ENCODE measurements at places on chromosomes 12 and 14.

- DNase-seq = peak; percentile 19
Measured at GRCh38 chr12:101414533-101415119, 7.1 kb upstream of the ARL1 start.

DNA sequence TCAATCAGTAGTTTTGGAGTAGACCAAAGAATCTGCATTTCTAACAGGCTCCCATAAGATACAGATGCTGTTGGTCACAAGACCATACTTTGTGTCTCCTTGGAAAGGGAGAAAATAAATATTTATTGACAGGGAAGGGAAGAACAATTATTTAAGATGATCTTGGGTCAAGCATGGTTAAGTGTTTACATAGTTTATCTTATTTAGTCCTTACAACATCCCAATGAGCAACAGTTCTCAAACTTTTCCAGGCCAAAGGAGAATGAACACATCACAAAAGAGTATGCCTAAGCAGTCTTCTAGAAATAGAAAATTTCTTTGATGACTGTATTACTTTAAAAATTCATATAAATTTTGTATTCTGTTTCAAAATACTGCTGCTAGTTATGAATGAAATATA lies 8.8 kb downstream of the LPCAT3 start:
- no peak for DNase-seq

- DNase-seq = no peak
Measured at GRCh38 chr14:29759521-29760340, 167.9 kb downstream of the PRKD1 start.

DNA sequence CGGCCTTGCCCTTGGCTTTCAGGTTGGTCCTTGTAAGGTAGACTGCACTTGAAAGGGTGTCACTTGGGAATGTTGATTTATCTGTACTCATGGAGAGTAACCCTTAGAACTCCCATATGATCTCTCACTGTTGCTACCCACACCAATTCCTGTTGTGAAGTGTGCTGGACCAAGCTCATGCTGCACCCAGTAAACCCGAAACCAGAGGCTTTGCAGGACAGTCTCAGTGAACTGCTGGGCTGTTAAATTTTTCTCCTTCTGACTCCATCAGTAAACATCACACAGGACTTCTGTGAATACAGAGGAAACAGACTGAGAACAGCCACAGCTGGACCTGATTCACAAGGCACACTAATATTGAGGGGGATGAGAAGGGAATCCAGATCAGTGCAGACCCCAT lies 783.0 kb downstream of the TMEM121 start:
- no peak for DNase-seq

GRCh38 chr14:89773644-89774316 lies 180.8 kb downstream of the EFCAB11 start:
- peak; percentile 80 for DNase-seq

- no peak for DNase-seq
Measured at GRCh38 chr12:95994476-95994875, 1.7 kb downstream of the HAL start.

GRCh38 chr12:54046809-54047159 lies 6.9 kb upstream of the HOXC4 start:
- DNase-seq = no peak

- DNase-seq = no peak
Measured at GRCh38 chr12:78209846-78210505, 379.3 kb downstream of the NAV3 start.

DNA sequence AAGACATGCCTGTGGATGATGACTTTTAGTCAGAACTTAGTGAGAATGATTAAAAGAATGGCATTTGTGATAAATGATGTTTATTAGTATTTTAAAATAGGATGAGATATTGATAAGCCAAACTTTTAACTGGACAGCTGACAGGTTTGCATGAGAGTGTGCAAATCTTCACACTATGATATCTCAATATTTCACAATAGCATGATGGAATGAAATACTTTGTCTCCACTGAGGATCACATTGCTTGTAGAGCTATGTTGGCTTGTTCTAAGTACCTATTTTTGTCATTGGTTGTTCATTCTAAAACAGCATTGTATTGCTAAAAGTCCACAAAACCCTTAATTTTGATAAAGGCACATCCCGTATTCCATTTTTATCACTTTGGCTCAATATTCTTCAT lies 322.1 kb downstream of the ACSS3 start:
- DNase-seq = no peak

DNA sequence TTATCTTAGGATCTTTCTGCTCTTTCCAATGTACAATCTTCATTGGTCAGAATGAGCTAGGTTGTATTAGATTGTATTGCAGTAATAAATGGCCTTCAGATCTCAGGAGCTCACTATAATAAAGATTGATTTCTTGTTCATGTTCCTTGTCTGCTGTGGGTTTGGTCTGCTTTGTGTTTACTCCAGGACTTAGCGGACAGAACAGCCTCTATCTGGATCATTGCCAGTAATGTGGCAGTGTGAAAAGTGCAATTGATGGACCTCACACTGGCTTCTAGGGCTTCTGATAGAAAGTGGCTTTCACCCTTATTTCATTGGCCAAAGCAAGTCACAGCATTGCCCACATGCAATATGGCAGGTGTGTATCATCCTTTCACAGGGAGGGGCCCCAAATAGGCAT lies 81.2 kb downstream of the BTG1 start:
- no peak for DNase-seq

DNA sequence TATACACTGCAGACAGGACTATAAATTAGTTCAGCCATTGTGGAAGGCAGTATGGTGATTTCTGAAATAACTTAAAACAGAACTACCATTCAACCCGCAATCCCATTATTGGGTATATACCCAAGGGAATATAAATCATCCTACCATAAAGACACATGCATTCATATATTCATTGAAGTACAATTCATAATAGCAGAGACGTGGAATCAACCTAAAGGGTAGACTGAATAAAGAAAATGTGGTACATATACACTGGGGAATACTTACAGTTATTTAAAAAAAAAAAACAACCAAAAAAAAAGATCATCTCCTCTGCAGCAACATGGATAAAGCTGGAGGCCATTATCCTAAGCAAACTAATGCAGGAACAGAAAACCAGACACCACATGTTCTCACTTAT lies 473.9 kb downstream of the TRHDE start:
- no peak for DNase-seq

- DNase-seq = no peak
Measured at GRCh38 chr12:32124637-32125036, 18.0 kb downstream of the BICD1 start.

- DNase-seq = no peak
Measured at GRCh38 chr14:61343471-61343870, 22.1 kb downstream of the PRKCH start.

- no peak for DNase-seq
Measured at GRCh38 chr12:50529345-50529744, 24.6 kb downstream of the DIP2B start.

- no peak for DNase-seq
Measured at GRCh38 chr12:81187686-81188085, 109.8 kb downstream of the ACSS3 start.

DNA sequence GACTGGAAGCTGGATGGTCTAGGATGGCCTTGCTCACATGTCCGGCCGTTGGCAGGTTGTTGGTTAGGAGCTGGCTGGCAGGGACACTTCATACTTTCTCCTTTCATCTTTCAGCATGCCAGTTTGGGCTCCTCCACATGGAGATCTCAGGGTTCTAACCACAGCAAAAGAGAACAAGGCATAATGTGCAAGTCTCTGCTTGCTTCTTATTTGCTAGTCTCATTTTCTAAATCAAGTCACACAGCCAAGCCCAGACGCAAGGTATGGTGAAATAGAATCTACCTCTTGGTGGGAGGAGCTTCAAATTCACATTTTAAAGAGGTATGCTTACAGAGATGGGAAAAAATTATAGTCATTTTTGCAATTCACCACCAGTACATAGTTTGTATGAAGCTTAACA lies 69.1 kb upstream of the NAP1L1 start:
- DNase-seq = no peak

- no peak for DNase-seq
Measured at GRCh38 chr12:131195796-131196195, 242.1 kb downstream of the ADGRD1 start.

DNA sequence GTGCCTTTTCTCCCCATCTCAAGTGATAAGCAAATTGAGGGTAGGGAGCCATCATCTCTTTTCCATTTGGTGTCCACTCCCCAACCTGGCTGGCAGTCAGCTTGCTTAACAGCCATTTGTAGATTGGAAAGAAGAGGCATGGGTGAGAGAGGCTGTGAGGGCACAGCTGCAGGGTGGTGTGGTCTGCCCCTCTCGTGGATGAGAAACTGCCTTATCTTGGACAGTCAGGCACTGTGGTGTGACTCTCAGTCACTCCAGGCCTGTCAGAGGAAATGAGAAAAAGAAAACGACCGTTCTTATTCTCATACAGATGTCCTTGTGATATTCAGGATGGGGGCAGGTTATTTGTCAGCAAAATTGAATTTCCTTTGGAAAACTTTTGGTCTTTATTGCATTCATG lies 65.1 kb upstream of the SRSF5 start:
- no peak for DNase-seq

GRCh38 chr12:51295651-51296050 lies 25.4 kb upstream of the SMAGP start:
- no peak for DNase-seq

DNA sequence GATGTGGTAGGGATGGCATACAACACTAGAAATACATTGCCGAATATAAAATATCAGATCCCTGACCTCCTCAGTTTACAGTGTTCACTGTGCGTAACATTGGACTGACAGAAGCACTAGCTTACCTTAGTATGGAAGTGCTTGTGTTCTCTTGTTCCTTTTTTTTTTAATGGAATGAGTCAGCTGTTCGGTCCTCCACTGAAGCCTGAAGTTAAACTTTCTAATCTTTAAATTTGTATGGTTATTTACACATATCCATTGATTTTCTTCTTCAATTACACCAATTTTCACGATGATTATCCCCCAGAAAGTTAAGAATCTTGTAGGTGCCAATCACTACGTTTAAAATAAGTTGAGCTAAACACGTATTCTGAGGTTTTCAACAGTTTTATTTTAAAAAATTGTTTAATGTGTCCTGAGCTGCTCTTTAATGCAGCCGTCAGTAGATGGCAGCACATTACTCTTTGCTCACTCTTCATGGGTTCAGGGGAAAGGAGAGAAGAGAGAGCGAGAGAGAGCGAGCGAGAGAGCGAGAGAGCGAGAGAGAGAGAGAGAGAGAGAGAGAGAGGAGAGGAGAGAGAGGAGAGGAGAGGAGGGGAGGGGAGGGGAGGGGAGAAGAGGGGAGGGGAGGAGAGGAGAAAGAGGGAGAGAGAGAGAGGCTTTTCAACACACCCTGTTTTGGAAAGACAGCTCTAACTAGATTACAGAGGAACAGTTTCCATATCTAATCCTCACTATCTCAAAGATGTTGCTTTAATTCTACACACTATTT lies 134.7 kb upstream of the SCAF11 start:
- DNase-seq = peak; percentile 65

GRCh38 chr14:94077111-94077821 lies 3.7 kb downstream of the DDX24 start:
- no peak for DNase-seq

DNA sequence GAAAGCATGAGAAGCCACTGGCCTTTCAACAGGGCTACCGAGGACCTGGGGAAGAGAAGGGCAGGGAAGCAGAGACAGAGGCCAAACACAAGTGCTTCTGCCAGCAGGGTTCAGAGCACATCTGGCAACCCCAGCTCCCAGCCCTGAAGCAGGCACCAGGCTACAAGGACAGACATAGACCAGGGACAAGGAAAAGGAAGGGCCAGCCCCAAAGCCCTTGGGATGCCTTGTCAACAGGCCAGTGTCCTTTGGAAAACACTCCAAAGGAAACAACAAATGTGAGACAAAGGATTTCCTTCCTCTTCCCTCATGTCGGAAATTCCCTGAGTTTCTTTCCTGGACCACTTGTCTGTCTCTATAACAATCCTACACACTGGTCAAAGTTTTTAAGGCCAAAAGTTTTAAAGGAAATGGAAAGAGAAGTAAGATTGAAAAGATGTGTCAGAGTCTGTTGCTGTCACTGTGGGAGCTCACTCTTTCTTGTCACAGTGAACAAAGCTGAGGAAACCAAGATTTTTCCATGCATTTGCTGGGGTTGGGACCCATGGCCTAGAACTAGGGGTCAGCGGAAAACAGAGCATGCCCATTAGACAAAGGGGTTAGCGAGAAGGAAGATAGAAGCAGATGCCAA lies 59.4 kb downstream of the TTC9 start:
- no peak for DNase-seq

DNA sequence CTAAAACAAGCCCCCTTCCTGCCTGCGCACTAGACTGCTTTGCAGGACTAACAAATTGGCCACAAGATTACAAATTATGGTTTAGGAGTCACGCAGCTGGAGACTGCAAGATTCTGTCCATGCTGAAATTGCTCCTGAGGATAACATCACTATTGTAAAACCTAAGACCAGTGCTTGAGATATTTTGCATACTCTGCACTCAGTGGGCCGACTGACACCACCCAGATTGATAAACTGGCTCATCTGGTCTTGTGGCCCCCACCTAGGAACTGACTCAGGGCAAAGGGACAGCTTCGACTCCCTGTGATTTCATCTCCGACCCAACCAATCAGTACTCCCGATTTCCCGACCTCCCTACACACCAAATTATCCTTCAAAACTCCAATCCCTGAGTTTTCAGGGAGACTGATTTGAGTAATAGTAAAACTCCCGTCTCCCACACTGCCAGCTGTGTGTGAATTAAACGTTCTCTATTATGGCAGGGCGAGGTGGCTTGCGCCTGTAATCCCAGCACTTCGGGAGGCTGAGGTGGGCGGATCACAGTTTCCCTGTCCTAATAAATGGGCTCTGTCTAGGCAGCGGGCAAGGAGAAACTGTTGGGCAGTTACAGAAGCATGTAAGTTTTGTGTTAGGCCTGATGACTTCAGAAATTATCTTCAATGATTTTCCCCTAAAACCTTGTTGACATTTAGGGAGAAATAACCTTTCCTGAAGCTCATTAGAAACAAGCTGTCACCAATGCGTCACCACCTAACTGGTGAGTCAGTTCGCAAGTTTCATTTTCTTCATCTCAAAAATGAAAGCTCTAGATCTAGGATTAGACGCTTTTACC lies 5.3 kb upstream of the UBC start:
- peak; percentile 63 for DNase-seq

DNA sequence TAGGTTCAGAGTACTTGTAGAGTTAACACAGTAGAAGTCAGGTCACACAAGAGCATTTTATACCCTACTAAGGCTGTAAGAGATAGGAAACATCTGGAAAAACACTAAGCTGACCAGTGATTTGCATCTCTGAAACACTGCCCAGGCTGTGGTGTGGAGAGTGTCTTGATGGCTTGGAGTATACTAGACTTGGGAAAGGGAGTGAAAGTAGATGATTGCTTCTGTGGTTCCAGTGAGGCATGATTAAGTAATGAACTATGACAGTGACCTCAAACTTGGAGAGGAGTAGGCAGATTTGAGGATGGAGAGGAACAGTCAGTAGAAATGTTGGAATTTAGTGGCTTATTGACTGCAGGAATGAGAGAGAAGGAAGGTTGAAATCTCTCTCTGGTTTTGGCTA lies 201.2 kb downstream of the FLRT2 start:
- DNase-seq = no peak

- no peak for DNase-seq
Measured at GRCh38 chr12:82959821-82960220, 273.1 kb downstream of the TMTC2 start.

- DNase-seq = no peak
Measured at GRCh38 chr14:75283162-75283832, 4.7 kb downstream of the FOS start.

Data from CD4-positive, alpha-beta T cell treated with Interleukin-17A for 4 hours (primary cell).